Fibroblast of skin of left biceps (primary cell): ENCODE measurements at places on chromosomes 7 and 10.

DNA sequence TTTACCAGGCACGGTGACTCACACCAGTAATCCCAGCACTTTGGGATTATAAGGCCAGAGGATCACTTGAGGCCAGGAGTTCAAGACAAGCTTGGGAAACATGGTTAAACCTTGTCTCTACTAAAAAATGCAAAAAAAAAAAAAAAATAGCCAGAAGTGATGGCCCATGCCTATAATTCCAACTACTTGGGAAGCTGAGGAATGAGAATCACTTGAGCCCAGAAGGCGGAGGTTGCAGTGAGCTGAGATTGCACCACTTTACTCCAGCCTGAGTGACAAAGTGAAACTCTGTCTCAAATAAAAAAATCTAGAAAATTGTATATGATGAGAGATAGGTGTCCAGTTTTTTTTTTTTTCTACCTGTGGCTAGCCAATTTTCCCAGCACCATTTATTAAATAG, 578.2 kb downstream of the ANKRD7 start:
- DNase-seq, result no peak

- peak; percentile 87 for DNase-seq
Measured at GRCh38 chr10:50561266-50561665, 62.5 kb downstream of the SGMS1 start.

DNA sequence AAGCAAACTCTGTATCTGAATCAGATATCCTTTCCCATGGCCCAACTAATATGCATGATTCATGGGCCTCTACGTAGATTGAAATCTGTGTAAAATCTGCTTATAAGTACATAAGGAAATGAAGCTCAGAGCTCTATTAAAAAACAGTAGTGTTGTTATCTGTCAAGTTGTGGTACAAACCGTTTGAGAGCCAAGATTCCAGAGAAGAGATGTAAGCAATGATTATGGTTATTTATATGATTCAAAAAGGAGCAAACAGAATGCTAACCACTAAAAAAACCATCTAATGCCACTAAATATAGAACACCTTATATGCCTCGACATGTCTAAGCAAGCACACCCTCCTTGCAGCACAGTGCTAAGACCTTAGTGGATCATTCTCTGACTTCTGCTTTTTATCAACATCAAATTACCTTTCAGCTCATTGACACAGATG, 26.6 kb downstream of the RPP38 start:
- peak; percentile 36 for DNase-seq

DNA sequence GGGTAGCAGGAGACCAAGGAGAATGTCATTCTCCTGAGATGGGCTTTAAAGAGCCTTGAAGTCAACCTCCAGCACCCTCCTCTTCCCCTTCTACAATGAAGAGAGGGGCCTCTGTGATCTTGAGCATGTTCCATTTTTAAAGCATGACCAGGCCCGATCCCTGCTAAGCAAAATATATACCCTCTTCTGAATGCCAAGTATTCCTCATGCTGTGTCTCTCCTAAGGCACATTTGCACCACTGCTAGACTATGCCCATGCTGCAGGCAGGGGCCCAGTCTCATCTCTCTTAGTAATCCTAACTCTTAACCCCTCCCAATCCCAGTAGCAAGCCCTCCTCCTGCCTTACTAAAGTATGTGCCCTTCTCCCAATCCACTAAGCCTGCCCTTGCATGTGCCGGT, 18.4 kb downstream of the SORBS1 start:
- no peak for DNase-seq

DNA sequence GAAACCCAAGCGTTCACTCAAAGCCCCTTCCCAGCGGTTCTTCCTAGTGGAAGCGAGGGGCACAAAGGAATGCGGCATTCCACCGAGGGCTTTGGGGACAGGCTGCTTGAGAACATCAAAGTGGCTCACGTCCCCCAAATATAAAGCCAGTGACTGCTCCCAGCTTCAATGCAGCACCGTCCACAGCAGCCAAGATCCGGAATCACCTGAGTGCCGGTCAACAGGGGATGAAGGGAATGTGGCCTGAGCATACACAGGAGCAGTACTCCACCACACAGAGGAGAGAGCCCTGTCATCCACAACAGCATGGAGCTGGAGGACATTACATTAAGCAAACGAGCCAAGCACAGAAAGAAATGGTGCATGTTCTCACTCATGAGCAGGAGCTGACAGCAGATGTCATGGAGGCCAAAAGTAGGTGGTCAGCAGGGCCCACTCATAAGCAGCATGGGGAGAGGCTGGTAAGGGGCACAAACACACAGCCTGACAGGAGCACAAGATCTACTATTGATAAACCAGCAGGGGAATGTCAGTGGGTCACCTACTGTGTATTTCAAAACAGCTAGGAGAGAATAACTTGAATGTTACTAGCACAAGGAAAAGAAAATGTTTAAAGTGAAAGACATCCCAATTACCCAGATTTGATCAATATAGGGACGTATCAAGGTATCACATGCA, 79.5 kb downstream of the DIP2C start:
- no peak for DNase-seq

DNA sequence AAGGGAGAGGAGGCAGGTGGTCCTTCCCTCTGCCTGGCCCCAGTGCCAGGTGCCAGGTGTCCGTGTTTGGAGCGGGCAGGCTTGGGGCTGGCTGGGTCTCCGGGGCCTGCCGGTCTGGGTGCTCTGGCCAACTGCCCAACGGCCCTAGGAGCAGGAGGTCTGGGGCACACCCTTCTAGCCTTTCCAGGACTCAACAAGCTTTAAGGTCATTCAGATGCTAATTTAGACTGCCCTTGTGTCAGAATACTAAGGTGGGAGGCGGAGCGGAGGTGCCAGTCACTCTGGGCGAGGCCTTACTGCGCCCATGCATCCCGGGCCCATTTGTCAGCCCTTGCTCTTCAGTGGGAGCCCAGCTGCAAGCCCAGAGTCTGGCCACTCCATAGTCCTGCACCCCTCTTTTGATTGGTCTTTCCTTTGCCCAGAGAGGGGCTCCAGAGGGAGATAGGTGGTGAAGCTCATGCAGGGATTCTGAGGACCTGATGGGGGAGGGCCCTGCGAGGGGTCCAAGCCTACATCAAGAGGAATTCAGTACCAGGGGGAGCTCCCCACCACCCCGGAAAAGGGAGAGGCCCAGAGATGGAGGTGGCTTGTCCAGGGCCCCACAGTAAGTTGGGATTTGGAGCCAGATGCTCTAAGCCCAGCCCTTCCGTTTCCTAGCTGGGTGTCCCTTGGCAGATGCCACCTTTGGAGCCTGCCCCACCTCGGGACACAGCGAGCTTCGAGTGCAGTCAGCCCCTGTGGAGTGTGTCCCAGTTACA, 1.3 kb downstream of the PGAM2 start:
- DNase-seq, result no peak

DNA sequence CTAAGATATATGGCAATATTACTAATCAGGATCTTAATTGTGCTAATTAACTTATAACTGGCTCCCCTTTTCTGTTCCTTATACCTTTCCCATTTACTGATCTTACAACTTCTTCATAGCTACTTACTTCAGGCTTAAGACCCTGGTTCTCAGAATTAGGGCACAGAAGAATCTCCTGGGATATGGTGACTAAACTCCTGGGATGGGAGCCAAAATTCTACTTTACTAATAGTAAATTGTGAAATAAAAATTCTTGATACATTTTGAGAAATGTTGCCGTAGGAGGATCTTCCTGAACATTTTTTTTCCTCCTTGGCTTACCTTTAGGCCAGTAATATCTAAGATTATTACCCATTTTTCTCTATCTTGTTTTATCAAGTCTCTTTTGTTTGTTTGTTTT, 309.5 kb downstream of the ATRNL1 start:
- DNase-seq, result peak; percentile 17

GRCh38 chr10:97763411-97763810, 8.4 kb downstream of the SFRP5 start:
- no peak for DNase-seq

GRCh38 chr7:149714910-149715471, 58.4 kb downstream of the ZNF467 start:
- DNase-seq, result no peak

- DNase-seq, result peak; percentile 74
Measured at GRCh38 chr7:47724335-47724982, 142.5 kb upstream of the TNS3 start.

- no peak for DNase-seq
Measured at GRCh38 chr7:155312633-155313032, 15.0 kb downstream of the INSIG1 start.
